ENCODE measurements at places on chromosomes 3 and 15.

- DNase-seq = no peak
Observed at GRCh38 chr3:194675680-194676079, 3.7 kb upstream of the LSG1 start.

GRCh38 chr3:183185696-183186095 is 23.2 kb upstream of the LAMP3 start:
- DNase-seq = peak; percentile 77

DNA sequence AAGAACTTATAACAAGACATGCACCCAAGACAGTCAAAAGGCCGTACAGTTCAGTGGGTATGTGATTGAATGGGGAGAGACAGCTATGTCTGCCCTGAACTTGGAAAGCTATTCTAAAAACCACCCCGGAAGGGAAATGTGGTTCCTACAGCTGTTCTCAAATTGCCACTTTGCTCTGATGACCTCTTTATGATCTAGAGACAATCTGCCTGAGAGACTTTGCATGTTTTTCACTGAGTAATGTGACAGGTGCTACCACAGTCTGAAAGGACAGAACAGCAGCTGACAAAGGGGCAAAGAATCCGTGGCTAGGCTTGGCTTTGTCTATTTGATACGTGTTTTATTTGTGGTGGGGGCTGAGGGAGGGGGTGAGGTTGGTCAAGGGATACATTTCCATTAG is 148.3 kb upstream of the NPHP3 start:
- no peak for DNase-seq

GRCh38 chr3:197343656-197344408 is 45.4 kb upstream of the DLG1 start:
- DNase-seq = peak; percentile 6

GRCh38 chr3:134929976-134930375 is 134.9 kb downstream of the EPHB1 start:
- no peak for DNase-seq

GRCh38 chr15:98017150-98017964 is 56.9 kb downstream of the ARRDC4 start:
- DNase-seq = no peak

DNA sequence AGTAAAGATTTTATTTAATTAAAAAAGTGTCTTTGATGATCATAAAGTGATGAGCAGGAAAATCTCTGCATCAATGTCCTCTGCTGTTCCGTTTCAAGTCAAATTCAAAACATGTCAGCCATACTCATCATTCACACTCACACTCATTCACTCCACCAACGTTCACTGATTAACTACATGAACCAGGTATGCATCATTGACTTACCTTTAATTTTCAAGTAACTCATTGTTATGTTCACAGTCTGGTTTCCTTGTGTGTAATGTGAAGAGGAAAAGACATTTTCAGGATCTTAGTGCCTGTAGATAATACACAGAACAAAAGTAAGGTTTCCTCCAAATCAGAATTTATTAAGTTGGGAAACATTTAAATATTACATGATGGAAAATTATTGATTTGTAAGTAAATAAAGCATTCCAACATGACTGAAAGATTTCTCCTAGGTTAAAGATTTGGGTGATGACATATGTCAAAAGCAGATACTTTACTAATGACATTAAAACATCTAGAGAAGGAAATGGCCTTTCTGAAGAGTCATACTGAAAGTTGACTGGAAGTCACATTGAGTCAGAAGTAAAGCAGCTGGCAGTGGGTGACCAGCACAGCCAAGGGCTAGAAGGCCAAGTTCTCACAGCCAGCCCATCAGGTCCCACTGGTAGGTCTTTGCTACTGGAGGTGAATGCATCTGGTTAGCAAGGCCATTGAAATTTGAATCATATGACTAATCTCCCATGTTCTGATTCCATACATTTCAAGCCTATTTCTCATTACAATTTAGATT is 251.9 kb downstream of the CDIN1 start:
- peak; percentile 66 for DNase-seq

DNA sequence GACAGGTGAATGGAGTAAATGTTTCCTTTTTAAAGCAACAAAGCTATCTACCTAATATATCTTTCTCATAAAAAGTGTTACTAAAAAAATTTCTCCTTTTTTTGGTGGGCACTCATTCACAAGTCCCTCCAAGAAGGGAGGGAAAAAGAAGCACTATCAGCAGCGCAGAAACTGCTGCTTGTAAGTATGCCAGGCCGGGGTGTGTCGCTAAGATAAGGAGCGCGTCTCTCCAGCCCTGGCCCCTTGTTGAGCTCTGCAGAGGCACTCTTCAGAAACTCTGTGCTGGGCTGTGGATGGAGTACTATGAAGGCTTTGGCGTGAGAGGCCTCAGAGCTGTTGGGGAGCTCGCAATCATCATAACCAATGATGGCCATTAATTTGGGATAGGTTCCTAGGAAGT is 49.1 kb downstream of the ZDHHC3 start:
- DNase-seq = no peak

- DNase-seq = no peak
Observed at GRCh38 chr15:87589134-87589533, 667.4 kb downstream of the NTRK3 start.

DNA sequence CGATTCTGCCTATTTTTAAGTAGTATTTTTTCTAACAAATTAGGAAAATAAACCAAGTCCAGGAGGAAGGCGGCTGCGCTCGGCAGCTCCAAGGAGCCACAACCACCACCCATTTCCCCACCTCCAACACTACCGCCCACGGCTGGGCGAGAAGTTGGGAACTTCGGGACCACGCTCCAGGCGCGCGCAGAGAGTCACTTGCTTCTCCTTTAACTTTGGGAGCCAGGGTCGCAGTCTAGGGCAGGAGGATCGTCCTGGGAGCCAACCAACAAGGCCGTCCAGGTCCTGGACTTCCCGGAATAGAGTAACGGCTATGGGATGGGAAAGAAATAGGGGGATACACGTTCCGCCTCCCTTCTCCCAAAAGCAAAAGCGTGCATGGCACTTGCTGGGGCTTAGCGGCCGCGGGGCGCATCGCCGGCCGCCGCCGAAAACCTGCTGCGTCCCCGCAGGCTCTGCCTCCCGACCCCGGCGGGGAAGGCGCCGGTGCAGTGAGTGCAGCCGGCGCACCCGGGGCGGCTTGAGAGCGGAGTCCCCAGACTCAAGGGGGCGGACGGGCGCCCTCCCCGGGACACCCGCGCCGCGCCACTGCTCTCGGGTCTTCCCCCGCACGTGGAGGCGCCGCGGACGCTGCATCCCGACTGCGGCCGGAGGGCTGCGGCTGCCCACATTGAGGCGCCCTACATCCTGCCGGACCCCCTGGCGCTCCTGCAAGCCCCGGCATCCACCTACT is 699 bp downstream of the MEGF11 start:
- peak; percentile 42 for DNase-seq

- no peak for DNase-seq
Observed at GRCh38 chr3:165837058-165837525, at the start of gene BCHE. Gene BCHE (minus strand): TSS chr3:165837423. CDS start chr3:165831033, 6,390 bp downstream.

DNA sequence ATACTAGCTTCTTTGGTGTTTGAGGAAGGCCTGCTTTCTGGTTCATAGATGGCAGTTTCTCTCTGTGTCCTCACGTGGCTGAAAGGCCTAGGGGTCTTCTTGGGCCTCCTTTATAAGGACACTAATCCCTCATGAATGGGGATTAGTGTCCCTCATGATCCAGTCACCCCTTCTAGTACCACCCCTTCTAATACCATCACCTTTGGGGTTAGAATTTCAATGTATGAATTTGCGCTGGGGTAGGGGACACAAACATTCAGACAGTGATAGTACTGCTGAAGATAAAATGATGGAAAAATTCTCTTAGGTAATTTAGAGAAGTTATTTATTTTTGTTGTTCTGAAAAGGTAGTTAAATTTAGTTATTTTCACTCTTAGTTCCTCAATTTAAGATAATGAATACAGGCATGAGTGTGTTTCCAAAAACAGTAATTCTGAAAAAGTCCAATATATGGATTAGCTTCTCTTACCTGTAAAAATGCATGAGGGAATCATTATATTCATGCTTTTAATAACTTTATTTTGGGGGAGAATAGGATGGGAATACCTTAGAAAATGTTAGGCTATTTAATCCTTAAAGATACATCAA is 103.6 kb downstream of the FNDC3B start:
- DNase-seq = no peak

GRCh38 chr15:52521682-52522081 is 7.0 kb downstream of the MYO5A start:
- no peak for DNase-seq

DNA sequence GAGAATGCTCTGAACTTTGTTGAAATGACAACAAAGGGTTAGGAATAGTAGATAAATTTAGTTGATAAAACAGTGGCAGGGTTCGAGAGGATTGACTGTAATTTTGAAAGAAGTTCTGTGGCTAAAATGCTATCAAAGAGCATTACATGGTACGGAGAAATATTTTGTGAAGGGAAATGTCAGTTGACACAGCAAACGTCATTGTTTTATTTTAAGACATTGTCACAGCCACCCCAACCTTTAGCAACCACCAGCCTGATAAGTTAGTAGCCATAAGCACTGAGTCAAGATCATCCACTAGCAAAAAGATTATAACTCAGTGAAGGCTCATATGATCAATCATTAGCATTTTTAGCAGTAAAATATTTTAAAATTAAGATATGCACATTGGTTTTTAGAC is 8.7 kb upstream of the ST3GAL6 start:
- no peak for DNase-seq

DNA sequence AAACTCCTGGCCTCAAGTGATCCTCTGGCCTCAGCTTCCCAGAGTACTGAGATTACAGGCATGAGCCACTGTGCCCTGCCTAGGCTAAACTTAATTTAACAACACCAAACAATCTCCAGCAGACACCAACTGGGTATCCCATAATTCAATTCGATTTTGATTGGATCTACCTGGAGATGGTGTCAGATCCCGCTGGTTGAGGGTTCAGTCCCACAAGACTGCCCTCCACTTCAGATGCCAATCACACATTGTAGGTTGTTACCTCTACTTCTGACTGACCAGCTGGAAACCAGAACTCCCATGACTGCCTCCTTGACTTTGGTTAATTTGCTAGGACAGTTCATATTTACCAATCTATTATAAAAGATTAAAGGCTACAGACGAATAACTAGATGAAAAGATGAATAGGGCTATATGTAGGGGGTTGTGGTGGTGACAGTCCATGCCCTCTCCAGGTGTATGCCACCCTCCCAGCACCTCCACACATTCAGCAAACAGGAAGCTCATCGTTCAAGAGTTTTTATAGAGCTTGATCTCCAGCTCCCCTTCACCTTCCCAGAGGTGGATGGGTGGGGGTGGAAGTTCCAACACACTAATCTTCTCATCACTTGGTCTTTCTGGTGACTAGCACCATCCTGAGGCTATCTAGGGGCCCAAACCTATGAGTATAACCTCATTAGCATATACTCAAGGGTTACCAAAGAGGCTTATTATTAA is 9.3 kb downstream of the B2M start:
- DNase-seq = no peak

DNA sequence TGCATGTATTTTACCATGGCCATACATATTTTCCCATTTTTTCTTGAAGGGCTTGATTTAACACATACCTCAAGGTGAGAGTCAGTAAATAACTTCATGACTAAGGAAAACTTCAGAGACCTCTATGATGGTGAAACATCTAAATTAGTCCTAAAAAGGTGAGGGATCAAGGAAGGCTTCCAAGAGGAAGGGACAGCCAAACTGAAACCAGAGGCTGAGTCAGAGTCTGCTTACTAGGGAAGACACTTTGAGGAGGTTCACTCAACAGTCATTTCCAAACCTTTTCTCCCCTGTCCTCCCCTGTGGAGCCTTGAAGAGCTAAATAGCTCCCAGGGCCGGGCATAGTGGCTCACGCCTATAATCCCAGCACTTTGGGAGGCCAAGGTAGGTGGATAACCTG is 206.6 kb downstream of the SHQ1 start:
- DNase-seq = no peak

- no peak for DNase-seq
Observed at GRCh38 chr3:37028329-37028728, 35.0 kb downstream of the MLH1 start.

DNA sequence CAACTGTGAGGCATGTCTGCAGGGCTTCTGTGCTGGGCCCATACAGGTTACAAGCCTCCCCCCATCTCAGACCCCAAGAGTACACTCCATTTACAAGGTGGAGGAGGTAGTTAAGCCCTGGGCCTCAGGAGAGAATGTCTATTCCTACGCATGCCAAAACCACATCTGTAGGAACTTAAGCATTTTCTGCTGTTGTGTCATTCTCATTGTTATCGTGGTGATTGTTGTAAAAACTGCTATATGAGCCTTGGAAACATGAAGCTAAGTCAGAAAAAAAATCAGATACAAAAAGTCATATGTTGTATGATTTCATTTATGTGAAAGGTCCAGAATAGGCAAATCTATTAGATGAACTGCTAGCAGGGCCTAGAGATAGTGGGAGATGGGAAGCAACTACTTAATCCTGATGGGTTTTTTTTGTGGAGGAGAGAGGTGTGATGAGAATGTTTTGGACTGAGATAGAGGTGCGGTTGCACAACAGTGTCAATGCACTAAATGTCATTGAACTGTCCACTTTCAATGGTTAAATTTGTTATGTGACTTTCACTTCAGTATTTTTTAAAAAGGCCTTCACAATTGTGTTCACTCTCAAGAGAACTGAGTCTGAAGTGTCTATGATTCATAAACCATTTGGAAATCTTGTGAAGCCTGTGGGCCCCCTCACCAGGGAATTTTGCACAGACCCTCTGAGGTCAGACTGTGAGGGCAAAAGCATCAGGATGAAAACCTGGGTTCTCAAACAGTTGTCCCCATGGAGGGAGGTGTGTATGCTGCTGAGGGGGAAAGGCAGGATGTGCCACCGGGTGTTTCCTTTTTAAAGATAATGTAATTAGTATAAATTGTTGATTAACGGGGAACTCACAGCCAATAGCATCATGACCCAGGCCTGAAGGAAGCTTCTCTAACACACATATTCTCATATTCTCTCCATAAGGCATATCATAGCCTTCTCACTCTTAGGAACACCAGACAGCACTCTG is 3.2 kb downstream of the RTP3 start:
- DNase-seq = peak; percentile 62

GRCh38 chr3:158711886-158712285 is 20.4 kb downstream of the RARRES1 start:
- peak; percentile 75 for DNase-seq

GRCh38 chr3:89654031-89654430 is 546.6 kb downstream of the EPHA3 start:
- DNase-seq = no peak

DNA sequence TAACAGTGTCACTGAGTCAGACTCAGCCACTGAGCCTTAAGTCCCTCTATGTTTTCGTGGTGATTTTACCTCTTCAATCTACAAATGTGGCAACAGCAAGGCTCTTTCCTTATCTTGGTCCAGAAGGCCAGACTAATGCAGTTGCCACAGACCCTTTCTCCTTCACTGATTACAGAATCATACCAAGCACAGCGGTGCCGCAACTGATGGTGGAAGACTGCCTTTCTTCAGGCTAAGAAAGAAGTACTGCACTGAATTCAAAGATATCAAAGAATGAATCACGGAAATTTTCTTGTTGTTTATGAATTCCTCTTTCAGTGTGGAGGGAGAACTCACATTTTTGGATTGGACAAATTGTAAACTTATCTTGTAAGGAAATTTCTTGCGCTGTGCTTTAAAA is 18.6 kb downstream of the DCP1A start:
- no peak for DNase-seq

- DNase-seq = no peak
Observed at GRCh38 chr15:78873793-78874765, 1.4 kb downstream of the MORF4L1 start.
